ENCODE measurements at places on chromosomes 2 and 18. TPM values are rescaled to one million over a fixed set of nuclear protein-coding genes. Genes with fewer than 3 reads are reported as not detected.

CEBPZ gene
- polyA plus RNA-seq = 21.1 TPM

SPR gene
- polyA plus RNA-seq = 17.5 TPM

TMEM200C gene
- 1.7 TPM for polyA plus RNA-seq

LRRC30 gene
- not detected for polyA plus RNA-seq

SESTD1 gene
- polyA plus RNA-seq = 21.6 TPM

GRCh38 chr18:8328126-8328525 is 281.1 kb upstream of the RAB12 start:
- DNase-seq = no peak

GRCh38 chr2:184936761-184937160 is 338.4 kb downstream of the ZNF804A start:
- no peak for DNase-seq

DNA sequence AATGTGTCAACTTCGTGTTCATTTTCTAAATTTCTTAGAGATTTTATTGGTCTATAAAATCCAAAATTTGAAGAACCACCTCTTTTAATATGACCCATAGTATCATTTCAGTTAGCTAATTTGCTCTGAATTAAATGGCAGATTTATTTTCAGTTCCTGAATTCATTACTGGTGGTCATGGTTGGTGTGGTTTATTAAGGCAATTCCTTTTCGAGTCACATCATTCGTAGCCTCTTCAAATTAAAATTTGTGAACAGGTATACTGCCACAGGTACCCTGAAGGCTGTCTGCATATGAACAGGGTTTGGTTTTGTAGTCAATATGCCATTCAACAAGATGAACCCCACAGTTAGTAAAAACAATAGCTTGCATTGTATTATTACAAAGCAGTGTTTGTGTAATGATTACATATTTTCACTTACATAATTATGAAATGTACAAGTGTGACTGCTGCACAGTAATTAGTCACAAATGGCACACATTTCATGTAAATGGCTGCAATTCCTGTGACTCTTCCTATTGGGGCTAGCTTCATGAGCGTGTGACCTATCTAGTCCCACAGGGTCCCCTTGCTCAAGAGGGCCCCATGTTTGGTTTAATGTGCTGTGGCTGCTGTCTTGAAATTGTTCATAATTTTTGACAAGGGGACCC is 48.9 kb downstream of the CDC42EP3 start:
- DNase-seq = no peak

- no peak for DNase-seq
Measured at GRCh38 chr2:14587119-14587518, 45.4 kb upstream of the LRATD1 start.

DNA sequence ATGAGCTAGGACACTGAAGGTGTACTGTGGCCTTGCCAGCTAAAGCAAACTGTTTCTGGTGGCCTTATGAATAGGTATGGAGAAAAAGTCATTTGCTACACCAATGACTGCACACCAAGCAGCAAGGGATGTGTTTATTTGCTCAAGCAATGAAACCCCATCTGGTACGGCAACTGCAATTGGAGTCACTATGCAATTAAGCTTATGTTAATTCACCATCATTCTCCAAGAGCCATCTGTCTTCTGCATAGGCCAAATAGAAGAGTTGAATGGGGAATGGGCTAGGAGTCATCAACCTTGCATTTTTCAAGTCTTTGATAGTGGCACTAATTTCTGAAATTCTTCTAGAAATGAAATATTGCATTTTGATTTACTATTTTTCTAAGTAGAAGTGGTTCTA is 372.0 kb downstream of the KCNJ3 start:
- no peak for DNase-seq

- DNase-seq = no peak
Measured at GRCh38 chr2:216634370-216635148, 1.3 kb downstream of the IGFBP2 start.

GRCh38 chr2:45909677-45910191 is 258.3 kb downstream of the PRKCE start:
- DNase-seq = no peak
